ENCODE measurements at places on chromosomes 1 and 21. TPM values are rescaled to one million over a fixed set of nuclear protein-coding genes. Genes with fewer than 3 reads are reported as not detected.

GRCh38 chr21:41973861-41974751 is 20.3 kb upstream of the C2CD2 start:
- peak; percentile 59 for DNase-seq

The IRF6 gene
- 43.3 TPM for total RNA-seq

The MARK1 gene
- total RNA-seq = 14.9 TPM

DNA sequence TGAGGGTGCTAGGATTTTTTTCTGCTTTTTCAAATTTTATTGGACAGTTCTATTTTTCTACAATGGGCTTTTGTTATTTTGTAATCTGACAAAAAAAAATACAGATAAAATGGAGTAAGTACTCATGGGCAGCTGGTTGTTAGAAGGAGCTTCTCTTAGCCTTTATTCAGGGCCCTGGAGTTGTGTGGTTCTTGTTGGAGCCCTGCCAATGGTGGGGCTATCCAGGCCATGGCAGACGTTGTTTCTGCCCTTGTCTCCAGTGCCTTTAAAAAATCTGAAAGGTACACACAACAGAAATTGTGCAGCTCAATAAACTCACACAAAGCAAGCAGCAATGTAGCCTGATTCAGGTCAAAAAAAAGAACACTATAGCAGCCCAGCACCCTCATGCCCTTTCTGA is 153.5 kb upstream of the GALNT2 start:
- no peak for DNase-seq

The UBL4B gene
- not detected for total RNA-seq

- no peak for DNase-seq
These were observed 340.2 kb downstream of the SMYD3 start for GRCh38 chr1:246166841-246167240.

The TFB2M gene
- total RNA-seq = 18.3 TPM

DNA sequence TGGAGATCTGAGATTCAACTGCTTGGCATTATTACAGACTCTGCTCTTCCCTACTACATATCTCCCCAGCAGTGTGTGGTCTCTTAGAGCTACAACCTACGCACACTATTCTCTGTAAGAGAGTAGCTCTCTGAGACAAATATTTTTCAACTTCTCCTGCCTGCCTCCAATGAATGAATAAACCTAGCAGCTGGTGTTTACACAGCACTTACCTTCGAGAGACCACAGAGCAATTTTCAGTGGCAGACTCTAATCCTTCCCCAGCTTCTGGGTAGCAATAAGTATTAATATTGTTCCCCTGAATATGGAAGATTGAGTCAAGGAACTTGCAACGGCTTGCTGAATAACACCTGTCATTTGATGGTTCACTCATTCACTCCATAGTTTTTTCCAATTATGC is 350.9 kb upstream of the SPAG17 start:
- no peak for DNase-seq

GRCh38 chr1:244090645-244091044 is 39.6 kb downstream of the ZBTB18 start:
- DNase-seq = no peak

DNA sequence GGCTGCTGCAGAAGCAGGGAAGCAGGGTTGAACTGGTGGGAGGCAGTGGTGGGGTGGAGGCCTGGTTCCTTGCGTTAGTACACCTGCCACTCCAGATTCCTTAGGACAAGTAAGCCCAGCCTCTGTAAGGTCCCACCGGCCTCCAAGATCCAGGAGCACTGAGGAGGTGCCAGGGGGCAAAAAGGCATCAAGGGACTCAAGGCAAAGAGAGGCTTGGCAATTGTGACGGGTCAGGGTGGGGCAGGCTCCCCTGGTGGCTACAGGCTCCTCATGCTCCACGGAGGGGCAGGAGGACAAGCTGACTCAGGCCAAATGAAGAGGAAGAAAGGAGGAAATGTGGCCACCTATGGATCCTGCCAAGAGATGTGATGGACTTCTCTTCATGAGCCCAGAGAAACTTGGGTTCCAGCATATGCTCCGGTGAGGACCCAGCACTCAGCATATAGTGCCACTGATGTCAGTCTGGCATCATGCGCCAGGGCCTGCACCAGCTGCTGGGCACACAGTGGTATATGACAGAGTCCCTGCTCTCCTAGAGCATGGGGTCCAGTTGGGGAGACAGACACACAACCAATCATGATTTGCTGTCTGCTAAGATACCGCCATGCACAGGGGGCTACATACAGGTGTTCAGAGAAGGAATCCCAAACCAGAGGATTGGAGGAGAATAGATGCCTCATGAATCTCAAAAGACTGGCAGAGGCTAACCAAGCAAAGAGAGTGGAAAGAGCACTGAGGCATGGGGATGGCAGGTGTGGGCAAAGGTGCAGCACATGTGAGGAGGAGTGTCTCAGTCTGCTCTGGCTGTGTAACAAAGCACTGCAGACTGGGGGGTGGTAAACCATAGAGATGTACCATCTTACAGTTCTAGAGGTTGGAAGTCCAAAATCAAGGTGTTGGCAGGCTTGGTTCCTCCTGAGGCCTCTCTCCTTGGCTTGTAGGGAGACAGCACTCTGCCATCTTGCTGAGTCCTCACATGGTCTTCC is 249.7 kb downstream of the RHOU start:
- no peak for DNase-seq

GRCh38 chr1:224759681-224760091 is 143.6 kb downstream of the CNIH3 start:
- no peak for DNase-seq

DNA sequence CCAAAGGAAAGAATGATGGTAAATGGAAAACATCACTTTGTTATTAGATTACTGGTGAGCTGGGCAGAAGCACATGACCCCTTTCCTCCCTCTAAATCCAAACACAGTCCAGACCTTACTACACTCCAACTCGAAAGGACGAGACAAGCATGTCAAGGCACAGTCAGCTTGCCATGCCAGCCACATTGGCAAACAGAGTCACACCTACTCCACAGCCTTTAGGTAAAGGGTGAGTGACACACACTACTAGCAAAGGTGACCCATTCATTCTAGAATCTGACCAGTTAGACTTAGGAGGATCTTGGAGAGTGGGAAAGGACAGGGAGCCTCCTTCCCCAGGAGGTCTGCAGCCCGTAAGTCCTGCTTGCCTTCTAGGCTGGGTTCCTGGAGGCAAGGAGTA is 3.0 kb downstream of the SLC44A3 start:
- no peak for DNase-seq

Measured in left ventricle myocardium inferior (tissue), 1 donor.